Hippocampal formation (tissue), 2 donors: ENCODE measurements at places on chromosomes 3 and 15.

DNA sequence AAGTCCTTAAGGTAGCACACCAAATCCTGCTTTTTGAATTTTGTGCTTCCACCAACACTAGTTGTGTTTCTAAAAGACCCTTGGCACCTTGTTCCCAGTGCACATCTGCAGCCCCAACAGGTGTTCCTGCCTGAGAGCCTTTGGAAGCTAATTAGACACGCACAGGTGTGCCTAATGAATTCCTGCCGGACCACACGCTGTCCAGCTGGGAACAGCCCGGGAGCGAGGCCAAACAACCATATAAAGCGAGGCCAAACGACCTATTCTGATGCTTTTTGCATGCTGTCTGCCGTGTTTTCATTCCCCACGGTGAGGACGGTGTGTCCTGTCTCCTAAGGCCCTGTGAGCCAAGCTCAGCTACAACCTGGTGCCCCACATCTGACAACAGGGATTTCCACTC lies 99.5 kb downstream of the ATG7 start:
- DNase-seq, result no peak

DNA sequence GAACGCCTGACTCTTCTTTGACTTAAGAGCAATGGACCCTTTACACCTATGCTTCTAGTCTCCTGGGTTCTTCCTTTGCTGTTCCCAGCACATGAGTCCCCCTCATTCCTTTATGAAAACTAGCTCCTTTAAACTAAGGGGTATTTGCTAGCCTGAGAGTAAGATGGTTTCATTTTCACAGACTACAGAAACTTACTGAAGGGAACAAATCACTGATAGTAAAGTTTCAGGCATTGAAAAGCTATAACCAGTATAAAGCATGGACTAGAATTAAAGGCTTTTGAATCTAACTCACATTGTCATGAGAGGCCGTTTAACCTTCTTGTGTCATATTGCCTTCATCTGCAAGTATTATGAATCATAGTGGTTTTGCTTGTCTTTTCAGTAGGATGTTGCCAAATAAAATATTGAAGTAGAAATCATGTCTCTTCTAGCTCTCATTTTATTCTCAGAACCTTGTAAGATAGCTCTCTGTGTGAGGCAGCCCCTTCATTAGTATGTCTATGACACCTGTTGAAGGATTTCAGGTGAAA lies 765.9 kb downstream of the NR2F2 start:
- DNase-seq, result no peak

- no peak for DNase-seq
These were observed 203.5 kb downstream of the RSRC1 start for GRCh38 chr3:158313338-158313927.

DNA sequence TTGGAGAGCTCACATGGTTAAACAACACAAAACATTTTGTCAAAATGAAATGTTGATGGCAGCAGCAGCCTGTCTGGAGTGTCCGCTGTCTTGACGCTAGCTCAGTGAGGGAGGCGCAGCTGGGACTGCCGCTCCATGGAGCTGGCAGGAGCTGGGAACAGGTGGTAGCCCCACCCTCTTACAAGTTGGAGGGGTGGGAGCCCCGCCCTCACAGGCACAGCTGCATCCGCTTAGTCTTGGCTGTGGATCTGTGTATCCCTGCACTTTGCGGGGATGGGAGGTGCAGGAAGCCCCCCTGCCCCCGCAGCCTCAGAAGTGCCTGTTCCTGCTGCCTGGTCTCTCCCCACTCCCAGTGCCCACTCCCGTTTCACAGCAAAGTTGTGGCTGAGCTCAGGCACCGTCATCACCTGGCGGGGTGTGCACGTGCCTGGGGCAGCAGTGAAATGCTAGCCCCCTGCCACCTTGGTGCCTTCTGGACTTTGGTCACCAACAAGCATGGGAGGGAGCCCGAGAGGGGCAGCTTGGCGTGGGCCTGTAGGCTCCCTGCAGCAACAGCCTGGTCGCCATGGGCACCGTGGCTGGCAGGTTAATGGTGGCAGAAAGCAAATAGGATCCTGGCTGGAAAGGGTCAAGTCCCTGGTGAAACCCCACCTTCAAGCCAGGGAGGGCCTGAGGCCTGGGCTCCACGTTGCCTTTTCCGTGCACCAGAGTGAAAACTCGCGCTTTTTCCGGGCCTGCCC lies 53.8 kb upstream of the CADM2 start:
- no peak for DNase-seq

GRCh38 chr3:139985576-139985975 lies 50.6 kb downstream of the CLSTN2 start:
- no peak for DNase-seq

DNA sequence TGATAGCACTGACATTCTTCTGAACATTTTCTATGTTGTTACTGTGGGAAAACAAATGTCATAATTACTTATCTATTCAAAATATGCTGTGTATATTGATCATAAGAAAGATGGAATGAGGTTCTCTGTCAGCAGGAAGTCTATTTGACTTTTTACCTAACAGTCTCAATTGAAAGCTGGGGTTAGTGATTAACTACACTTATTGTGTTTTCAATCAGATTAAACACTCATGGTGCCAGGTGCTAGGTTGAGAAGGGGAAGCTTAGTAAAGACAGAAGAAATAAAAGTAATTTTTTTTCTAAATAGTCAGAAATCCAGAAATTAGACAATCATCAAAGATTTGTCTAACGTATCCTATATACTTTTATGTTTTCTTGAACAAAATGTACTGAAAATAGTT lies 281.0 kb upstream of the NR2E3 start:
- no peak for DNase-seq

DNA sequence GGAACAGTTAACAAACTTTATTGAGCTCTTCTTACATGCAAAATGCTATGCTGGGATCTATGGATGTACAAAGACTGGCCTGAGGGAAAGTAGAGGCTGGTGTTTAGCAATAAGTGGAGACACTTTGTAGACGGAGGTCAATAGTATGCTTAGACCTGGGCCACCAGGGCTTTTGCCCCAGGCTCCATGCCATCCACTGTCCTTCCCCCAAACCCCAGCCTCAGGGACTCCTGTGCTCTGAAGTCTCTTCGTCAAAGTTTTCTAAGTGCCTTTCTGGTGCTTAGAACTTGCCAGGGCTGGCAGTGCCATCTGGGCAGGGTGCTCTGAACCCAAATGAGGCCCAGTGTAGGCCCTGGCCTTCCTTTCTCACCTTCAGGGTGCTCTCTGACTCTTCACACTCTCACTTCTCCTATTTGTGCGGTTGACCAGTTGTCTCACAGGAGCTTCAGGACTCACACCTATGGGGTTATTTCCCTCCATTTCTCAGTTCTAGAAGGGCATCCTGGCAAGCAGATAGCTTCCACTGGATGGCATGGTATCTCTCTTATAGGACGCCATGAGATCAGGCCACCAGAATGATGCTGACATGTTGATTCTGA lies 21.8 kb upstream of the KCNAB1 start:
- no peak for DNase-seq

GRCh38 chr3:119181765-119182164 lies 8.4 kb downstream of the UPK1B start:
- DNase-seq, result no peak

DNA sequence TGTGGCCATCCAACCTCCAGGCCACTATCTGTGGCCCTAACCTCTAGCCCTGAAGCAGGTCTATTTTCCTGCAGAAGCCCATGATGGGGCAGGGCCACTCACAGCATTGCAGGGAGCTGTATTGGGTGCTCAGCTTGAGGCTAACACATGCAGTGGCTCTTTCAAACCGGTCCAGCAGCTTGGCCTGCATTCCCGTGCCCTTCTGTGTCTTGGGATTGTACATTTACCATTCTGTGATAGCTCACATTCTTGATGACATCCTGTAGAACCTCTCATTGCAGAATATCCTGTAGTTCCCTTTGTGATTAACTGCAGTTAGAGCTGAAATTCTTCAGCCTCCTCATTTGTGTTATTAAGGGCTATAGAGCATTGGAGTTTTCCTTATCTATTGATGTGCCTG lies 60.8 kb upstream of the ANKRD34C start:
- DNase-seq, result no peak

DNA sequence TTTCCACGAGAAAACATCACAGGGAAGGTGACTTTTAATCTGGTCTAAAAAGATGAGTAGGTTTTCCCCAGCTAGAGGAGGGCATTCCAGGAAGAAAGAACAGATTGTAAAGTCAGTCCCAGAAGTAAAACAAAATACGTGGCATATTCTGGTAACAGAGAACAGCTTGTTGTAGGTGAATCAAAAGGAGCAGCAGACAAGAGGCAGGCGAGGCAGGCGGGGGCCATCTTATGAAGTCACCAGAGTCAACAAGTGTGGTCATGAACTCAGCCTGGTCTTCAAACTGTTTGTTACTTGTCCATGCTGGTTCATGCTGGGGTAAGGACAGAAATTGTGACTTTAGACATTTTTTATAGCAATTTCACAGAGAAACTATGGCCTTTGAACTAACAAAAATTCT lies 4.0 kb upstream of the POPDC2 start:
- DNase-seq, result no peak

DNA sequence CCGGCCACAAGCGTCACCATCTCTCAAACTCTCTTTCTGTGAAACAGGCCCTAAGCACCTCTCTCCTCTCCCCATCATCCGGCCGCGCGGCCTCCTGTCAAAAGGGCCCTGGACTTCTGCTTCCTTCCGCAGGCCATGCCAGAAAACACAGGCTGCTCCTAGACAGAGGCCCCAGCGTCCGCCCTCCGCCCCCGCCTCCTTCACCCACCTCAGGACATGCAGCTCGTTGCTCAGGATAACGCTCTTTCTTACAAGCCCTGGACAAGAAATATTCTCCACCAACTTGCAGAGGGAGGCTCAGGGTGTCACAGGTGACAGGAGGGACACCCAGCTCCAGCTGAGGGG lies 212.0 kb downstream of the XXYLT1 start:
- DNase-seq, result no peak

DNA sequence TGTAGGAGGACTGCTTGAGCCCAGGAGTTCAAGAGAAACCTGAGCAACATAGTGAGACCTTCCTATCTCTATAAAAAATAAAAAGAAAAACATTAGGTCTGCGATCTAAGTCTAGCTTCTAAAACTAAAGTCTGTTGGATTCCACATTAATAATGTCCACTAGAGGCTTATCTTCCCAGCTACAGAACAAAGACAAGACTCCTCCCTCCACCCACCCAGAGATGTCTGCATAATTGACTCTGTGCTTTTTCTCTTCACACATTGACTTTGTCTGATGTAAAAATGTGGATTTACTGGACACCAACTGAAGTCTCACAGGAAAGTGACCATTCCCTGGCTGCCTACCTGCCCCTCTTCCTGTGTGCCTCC lies 91.8 kb downstream of the ATP10A start:
- no peak for DNase-seq

GRCh38 chr15:42214600-42214999 lies 6.5 kb upstream of the VPS39 start:
- no peak for DNase-seq

- DNase-seq, result no peak
These were observed 29.3 kb upstream of the ST3GAL6 start for GRCh38 chr3:98733812-98734281.

- no peak for DNase-seq
These were observed 461.9 kb downstream of the FOXP1 start for GRCh38 chr3:71121429-71122167.

GRCh38 chr15:90582553-90582952 lies 52.8 kb downstream of the CRTC3 start:
- no peak for DNase-seq

DNA sequence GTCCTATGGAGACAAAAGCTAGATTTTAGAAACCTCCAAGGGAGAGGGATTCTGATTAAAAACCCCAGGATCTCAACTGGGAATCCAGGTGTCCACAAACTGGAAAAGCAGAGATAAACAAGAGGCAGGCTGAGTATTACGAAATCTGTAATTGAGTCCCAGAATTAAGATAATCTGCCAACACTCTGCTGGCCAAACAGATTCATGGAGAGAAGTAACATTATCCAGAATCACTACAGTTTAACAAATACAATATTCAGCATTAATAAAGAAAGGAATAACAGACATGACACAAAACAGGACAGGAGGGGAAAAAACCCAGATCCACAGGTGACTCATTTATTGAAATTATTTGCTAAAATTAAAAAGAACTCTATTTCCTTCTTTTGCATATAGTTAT lies 227.2 kb upstream of the NANOGP8 start:
- no peak for DNase-seq

DNA sequence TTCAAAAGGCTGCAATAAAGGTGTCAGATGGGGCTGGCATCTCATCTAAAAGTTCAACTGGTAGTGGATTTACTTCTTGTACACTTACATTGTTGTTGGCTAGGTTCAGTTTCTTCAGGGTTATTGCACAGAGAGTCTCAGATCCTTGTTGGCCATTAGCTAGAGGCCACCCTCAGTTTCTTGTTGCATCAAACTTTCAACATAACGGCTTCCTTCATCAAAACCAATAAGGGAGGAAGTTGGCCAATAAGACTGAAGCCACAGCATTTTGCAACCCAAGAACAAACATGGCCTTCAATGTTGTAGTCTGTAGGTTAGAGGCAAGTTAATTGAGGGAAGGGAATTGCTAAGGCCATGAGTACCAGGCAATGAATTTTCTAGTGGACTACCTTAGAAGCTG lies 218.0 kb downstream of the ZBBX start:
- DNase-seq, result no peak

- DNase-seq, result no peak
These were observed 27.2 kb upstream of the WDR5B start for GRCh38 chr3:122443090-122443489.

DNA sequence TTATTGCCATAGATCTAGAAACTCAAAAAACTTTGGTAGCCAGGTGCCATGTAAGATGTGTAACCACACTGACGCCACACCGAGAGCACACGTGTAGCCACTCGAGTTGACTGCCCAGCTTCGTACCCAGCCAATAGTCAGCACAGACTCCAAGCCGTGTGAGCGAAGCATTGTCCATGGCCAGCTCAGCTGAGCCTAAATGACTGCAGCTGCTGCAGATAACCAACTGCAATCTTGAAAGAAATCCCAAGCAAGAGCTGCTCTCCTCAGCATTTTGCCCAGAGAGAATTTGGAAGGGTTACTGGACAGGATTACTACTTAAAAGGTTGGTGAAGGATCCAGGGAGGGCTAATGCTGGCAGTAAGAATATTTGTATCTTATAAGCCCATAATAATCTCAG lies 193.0 kb upstream of the THRB start:
- no peak for DNase-seq

DNA sequence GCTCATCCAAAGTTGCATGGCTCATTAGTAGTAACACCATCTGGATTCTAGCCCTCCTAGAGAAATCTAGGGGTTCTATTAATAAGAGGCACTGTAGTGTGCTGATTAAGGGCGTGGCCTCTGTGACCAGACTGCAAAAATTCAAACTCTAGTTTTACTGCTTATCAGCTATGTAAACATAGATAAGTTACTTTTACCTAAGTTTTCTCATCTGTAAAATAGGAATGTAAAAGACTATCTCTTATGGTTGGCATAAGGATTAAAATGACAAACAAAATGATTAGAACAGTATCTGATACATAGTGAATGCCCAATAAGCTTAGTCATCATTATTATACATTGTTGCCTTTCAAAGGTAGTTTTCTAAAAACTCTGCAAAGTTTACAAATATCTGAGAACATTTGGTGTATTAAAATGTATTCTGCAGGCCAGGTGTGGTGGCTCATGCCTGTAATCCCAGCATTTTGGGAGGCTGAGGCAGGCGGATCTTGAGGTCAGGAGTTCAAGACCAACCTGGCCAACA lies 4.5 kb downstream of the PTX3 start:
- DNase-seq, result no peak
